Neural crest cell (in vitro differentiated cells): ENCODE measurements at places on chromosomes 6 and 20. TPM values are rescaled to one million over a fixed set of nuclear protein-coding genes. Genes with fewer than 3 reads are reported as not detected.

- no peak for DNase-seq
Observed at GRCh38 chr6:170082531-170083187, 208.2 kb downstream of the DLL1 start.

GRCh38 chr6:40563111-40563510 is 24.1 kb downstream of the LRFN2 start:
- DNase-seq = no peak

- peak; percentile 55 for DNase-seq
Observed at GRCh38 chr6:20403766-20404640, 2.3 kb downstream of the E2F3 start.

GRCh38 chr20:58137651-58138265 is 90.7 kb downstream of the ANKRD60 start:
- DNase-seq = no peak

Gene RSPO3
- total RNA-seq = not detected in 2 replicates

GRCh38 chr6:106620931-106621672 is 8.2 kb downstream of the RTN4IP1 start:
- no peak for DNase-seq

GRCh38 chr6:100479179-100480035 is 14.7 kb upstream of the SIM1 start:
- DNase-seq = no peak

DNA sequence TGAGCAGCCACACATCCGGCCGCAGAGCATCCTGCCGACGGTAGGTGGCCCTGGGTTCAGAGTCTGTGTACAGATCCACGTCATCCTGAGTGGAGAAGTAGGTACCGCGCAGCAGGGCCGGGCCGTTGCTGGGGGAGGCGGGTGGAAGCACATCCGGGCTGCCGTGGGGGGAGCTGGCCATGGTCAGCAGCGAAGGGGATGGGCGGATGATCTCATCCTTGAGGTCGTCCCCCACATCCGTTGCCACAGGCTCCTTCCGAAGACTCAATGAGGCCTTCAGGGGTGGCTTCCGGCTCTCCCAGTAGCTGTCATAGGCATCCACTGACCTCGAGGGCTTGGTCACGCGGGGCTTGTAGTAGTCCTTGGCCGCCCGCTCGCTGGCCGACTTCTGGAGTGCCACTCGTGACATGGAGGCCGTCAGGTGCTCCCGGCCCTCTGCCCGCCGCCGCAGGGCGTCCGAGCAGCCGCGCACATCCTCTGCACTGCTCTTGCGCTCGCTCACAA is 9.2 kb downstream of the SPATA2 start:
- DNase-seq = no peak
